ENCODE measurements at places on chromosomes 12 and 14.

- DNase-seq, result no peak
Measured at GRCh38 chr12:23561364-23562345, 387.8 kb downstream of the SOX5 start.

DNA sequence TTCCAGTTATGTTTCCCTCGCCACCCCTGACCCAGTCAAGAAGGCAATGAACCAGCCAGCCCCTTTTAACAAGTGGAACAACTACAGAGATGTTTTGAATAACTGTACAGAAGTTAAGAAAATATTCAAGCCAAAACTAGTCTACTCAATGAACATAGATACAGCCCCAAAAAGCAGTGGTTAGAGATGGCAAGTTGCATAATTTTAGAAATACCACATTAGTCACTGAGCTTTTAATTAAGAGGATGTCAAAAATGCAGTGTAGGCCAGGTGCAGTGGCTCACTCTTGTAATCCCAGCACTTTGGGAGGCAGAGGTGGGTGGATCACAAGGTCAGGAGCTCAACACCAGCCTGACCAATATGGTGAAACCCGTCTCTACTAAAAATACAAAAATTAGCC is 27.2 kb downstream of the PROX2 start:
- DNase-seq, result no peak

DNA sequence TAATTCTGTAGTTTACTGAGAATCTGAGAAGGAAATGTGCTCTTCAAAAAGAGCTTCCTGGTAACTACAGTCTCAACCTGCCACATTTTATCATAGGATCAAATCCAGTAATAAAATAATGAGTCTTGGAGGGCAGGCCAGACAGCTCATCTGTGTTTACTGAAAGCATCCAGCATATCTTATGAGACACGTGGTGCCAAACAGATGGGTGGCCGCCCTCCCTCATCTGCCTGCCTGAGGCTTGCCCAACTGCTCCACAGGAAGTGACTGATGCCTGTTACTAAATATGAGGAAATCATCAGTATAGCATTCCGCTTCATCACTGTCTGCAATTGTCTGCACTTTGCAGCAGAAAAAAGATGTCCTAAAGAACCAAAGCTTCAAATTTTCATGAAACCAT is 13.5 kb downstream of the DHRS7 start:
- peak; percentile 53 for DNase-seq

GRCh38 chr12:52611080-52611468 is 7.3 kb downstream of the KRT73 start:
- DNase-seq, result no peak

DNA sequence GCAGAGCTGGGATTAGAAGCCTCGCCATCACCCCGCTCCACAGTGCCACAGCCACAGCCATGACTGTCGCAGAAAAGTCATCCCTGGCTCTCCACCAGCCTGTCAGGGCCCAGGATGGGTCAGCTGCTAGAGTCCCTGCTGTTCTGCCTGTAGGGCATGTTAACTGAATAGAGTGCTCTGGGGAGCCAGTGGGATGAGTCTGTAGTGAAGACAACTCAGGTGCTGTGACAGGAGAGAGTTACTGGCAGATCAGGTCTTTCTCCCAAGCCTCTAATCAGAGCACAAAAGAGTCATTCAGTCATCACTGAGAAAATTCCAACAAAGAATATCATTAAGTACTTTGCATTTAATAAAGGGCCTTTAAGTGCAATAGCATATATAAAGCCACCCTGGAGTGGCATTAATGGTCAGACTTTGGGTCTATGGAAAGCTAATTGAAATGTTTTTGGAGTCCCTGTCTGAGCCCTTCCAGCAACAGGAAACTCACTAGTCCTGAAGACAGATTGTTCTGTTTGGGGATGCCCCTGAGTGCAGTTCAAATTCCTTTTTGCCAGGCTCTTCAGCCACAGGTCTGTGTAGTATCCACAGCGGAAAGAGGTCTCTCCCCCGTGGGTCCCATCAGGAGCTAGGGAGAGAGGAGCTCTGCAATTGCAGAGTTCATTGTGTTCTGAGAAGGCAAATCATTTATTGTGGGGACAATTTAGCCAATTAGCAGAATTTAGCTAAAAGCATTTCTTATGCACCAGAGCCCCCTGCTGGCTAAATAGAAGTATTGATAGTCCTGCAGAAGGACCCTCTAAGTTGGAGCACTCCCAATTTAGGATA is 45.2 kb upstream of the C14orf132 start:
- DNase-seq, result no peak

GRCh38 chr14:100539003-100539660 is 48.1 kb downstream of the BEGAIN start:
- no peak for DNase-seq

GRCh38 chr14:102955636-102956408 is 33.4 kb downstream of the AMN start:
- no peak for DNase-seq

GRCh38 chr14:91397965-91398591 is 19.5 kb downstream of the CCDC88C start:
- no peak for DNase-seq

DNA sequence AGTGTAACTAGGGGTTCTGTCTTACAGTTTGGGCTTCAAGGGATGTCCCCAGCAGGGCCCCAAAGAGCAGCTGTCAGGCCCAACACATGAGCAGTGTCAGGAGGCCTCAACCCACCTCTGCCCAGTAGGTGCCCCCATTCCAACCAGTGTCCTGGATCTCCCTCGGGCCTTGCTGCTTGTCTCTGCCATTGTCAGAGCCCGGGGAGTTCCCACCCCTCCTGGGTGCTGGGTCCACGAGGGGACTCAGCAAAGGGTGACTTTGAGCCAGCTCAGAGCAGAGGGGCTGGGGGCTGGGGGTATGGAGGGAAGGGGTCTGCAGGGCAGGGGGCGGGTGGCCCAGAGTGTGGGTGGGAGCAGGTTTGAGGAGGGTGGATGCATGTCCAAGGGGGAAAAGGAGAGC is 18.0 kb upstream of the BEGAIN start:
- no peak for DNase-seq

DNA sequence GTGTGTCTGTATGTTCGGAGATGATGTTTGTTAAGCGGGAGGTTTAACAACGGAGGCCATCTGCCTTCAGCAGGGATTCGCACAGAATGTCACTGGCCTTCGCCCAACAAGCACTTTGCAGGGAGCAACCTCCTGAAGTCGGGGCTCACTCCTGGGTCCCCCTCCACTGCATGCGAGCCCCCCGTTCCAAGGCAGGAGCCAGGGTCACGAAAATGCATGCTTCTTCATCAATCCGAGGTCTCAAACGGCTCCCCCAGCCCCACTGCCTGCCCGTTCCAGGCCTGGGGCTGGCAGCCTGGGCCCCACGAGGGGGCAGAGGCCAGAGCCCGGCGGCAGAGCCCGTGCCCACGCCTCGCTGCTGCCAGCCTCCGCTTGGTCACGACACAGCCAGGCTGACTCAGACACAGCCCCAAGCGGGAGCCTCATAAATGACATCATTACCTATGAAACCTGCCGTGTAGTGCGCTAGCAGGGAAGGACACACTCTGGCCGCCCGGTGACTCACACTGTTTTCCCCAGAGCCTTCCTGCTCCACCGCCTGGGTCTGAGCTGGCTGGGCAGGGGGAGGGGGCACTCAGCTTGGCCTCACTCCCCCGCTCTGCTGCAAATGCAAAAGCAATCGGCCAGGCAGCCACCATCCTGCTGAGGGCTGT is 169.5 kb upstream of the RTL1 start:
- no peak for DNase-seq

- no peak for DNase-seq
Measured at GRCh38 chr14:34593740-34594375, 36.1 kb downstream of the SNX6 start.

DNA sequence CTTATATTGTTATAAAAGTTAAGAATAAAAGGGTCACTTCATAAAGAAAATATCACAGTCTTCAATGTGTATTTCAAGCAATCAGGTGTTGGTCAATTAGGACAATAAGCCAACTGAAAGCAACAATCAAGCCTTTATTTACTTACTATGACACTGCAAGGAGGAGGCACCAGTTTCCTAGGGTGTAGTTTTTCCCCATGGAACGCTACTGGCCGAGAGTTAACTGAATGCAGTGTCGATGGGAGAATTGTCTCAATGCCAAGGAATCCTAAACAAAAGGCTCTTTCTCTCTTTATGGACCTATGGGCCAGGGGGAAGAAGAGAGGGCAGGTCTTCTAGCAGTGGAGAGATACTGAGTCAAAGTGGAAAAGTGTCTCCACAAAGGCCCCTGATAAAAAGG is 142.4 kb downstream of the CMAS start:
- DNase-seq, result no peak

- DNase-seq, result no peak
Measured at GRCh38 chr12:127223731-127224130, 1043.2 kb upstream of the TMEM132C start.

- no peak for DNase-seq
Measured at GRCh38 chr14:96091149-96091693, 52.1 kb downstream of the C14orf132 start.

GRCh38 chr12:40286583-40286982 is 61.8 kb downstream of the LRRK2 start:
- no peak for DNase-seq

- no peak for DNase-seq
Measured at GRCh38 chr14:29743531-29743930, 184.1 kb downstream of the PRKD1 start.

- no peak for DNase-seq
Measured at GRCh38 chr12:132071040-132071810, 72.9 kb downstream of the DDX51 start.

GRCh38 chr14:31025367-31026076 is at the start of gene AP4S1:
AP4S1 (plus strand) TSS chr14:31025649; CDS start chr14:31066197, 40,548 bp downstream.
- peak; percentile 15 for DNase-seq

GRCh38 chr12:58926586-58926985 is 6.3 kb upstream of the LRIG3 start:
- no peak for DNase-seq

GRCh38 chr14:31881531-31882310 is 195.4 kb upstream of the ARHGAP5 start:
- no peak for DNase-seq

GRCh38 chr12:122081697-122082221 is 3.2 kb downstream of the MLXIP start:
- peak; percentile 23 for DNase-seq

DNA sequence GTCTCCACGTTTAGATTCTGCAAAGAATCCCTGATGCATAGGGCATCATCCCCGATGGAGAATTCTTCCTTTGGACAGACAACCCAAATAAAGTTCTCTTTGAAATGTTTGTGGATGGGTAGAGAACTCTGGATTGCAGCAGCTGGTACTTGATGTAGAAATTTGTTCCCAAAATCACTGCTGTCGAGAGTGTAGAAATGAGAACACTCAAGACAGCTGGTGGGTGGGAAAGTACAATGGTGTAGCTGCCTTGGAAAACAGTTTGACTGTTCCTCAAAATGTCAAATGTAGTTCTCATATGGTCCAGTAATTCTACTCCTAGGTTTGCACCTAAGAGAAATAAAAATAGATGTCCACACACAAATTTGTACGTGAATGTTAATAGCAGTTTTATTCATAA is 671.5 kb upstream of the TMEM132C start:
- no peak for DNase-seq

DNA sequence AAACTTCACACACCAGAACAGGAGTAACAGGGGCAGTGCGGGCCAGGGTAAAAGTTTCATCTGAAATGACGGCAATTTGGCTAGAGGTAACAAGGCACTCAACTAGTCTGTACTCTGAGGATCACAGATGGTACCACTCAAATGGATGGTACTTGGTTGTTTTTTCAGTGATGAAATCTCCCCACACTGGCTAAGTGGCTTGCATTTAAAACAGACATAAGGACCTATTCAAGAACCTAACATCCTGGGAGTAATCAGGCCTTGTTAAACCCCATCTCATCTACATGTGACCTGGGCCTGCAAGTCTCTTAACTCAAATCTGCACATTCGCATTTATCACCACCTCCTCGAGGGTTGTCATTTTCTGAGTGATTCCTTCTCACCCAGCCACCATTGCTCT is 90.8 kb downstream of the PRKAB1 start:
- no peak for DNase-seq

- DNase-seq, result no peak
Measured at GRCh38 chr14:24164518-24164991, 3.5 kb downstream of the IRF9 start.

GRCh38 chr12:116337312-116337711 is 59.8 kb upstream of the MED13L start:
- DNase-seq, result no peak

- DNase-seq, result no peak
Measured at GRCh38 chr14:30064454-30064853, 136.8 kb upstream of the PRKD1 start.

DNA sequence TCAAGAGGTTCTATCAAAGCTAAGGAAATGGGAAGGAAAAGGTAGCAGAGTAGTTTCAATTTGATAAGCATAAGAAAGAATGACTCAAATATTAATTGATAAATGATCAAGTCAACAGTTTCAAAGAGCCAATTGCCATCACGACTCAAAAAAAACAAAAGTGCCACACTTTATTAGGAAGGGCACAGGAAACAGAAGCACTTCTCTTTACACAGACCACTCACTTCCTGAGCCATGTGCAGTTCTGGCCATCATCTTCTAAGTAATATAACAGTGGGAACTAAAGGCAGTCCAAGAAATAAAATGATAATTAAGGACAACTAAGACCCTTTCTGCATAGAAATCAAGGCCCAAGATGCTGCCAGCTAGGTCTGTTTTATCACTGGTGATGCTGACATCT is 13.2 kb downstream of the TM7SF3 start:
- no peak for DNase-seq

DNA sequence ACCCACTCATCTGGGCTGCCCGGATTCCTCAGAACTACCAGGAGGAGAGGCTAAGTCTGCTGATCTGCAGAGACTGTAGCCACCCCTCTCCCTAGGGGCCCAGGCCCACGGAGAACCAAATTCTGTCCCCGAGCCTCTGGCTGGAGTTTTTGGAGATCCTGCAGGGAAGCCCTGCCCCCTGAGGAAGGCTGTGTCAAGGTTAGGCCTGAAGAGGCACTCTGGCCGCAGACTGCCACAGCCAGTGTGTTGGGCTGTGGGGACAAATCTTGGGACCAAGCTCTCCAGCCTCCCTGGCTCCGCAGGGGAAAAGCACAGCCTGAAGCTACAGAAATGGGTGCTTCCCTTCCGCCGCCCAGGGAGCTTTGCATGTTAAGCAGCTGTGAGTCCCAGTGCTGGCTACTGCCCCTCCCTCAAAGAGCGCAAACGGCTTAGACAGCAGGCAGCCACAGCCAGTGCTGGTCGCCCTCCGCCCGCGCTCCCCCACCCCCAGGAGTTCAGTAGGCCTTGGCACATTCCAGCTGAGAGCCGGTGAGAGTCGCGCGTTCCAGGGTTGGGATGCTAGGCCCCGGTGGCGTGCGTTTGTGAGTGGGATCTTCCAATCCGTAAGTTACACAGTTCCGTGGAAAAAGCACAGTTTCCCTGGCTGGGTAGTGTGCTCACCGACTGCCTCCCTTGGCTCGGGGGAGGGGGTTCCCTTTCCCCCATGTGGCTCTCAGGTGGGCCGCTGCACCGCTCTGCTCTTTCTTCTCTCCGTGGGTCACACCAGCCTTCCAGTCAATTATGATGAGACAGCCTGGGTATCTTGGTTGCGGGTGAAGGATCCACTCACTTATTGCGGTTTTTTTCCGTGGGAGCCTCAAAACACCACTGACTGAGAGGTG is 13.2 kb downstream of the CLEC4E start:
- no peak for DNase-seq

- no peak for DNase-seq
Measured at GRCh38 chr14:54891471-54892245, 11.0 kb downstream of the GCH1 start.

GRCh38 chr12:26455936-26456574 is 260.7 kb downstream of the SSPN start:
- DNase-seq, result no peak

Measured in activated T-helper 1 cell treated with Interleukin-2 at 50 U/mL for 16 hours (primary cell).